ENCODE measurements at places on chromosomes 5 and 9.

DNA sequence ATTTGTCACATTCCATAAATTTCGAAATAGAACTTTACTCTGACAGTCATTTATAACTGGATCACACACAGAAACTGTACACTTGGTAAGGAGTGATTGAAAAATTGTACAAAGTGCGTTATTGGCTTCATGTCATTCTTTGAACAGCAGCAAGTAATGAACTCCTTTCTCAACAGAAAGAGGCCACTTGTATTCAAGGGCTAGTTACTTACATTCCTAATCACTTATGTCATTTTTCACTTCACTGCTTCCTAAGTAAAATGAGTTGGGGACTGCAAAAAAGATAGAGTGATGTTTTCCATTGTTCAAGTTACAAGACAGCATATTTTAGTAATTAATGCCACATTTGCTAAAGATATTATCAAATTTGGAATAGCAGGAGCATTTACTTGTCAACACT is 893.2 kb downstream of the DTWD2 start:
- DNase-seq = no peak

GRCh38 chr5:15887093-15887492 is 292.5 kb downstream of the MARCHF11 start:
- no peak for DNase-seq

GRCh38 chr9:90546200-90546599 is 96.4 kb downstream of the DIRAS2 start:
- DNase-seq = no peak

DNA sequence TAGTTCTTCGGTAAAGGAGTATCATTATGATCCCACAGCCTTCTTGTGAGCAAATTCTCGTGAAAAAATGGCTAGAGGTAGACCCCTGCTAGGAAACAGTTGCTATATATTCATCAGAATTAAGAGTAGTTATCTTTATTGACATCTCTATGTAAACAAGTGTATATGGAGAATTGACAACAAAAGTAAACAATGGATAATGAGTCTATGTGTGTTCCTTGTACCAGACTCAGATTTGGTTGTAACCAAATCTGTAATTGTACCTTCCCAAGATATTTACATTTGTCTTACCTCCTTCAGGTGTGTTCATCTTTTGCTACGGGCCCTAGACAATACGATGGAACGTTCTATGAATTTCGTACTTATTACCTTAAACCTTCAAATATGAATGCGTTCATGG is 2.1 kb downstream of the NIPSNAP3B start:
- no peak for DNase-seq

GRCh38 chr9:125694478-125694877 is 12.5 kb downstream of the MAPKAP1 start:
- DNase-seq = no peak

DNA sequence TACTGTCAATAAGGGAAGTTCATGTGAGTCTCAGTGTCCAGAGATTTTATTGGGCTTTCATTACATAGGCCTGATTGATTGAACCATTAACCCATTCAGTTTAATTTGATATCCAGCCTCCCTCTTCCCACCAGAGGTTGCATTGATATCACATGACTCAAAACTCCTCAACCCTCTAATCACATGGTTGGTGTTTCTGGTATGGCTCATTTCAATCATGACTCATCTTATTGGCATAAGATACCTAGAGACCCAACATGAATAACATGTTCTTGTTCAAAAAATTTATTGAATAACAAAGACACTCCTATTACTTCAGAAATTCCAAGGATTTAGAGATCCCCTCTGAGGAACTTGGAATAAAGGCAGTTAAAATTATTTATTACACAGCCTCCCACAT is 982.2 kb downstream of the TLE1 start:
- no peak for DNase-seq

- DNase-seq = no peak
Measured at GRCh38 chr9:94867842-94868312, 141.4 kb downstream of the AOPEP start.

- DNase-seq = peak; percentile 16
Measured at GRCh38 chr5:72244862-72245371, 75.1 kb downstream of the MRPS27 start.

- DNase-seq = no peak
Measured at GRCh38 chr9:87455407-87455806, 42.3 kb upstream of the DAPK1 start.

DNA sequence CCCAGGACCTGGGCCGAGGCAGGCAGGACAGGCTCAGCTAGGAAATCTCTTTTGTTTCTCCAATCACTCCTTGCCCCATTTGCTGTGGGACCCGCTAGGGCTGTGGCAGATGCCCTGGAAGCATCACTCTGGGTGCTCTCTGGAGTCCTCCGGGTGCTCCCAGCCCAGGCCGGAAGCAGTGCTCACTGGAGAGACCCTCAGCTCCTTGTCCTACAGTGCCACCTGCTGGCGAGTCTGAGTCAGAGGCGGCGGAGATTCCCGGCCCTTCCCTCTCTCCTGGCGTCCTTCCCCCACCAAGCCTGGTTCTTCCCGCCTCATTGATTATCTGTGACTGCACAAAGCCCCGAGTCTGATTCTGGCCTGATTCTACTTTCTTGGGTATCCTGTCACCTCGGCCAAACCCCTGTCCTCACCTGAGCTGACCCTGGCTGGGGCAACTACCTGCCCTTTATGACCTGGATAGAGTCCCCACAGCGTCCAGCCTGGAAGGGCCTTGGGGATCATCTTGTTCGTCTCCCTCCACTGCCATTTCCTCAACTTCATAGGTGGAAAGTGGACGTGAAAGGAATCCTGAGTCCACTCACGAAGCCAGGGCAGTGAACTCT is 7.3 kb upstream of the BARHL1 start:
- DNase-seq = peak; percentile 80

- DNase-seq = peak; percentile 77
Measured at GRCh38 chr9:93184432-93185265, 710 bp downstream of the WNK2 start.

DNA sequence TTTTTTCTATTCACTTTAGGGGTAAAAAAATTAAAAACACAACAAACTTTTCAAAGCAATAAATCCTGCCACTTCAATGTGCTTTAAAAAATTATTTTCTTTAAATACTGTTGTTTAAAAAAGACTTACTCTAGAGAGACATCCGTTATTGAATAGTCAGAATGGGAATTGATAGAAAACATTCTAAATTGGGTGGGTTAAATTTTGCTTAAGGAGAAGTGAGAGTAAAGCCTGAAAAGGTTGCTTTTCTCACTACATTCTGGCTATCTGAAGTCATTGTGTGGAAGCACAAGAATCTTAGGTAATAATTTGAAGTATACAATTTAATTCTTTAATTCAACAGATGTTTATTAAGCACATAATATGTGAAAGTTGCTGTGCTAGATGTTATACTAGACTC is 509.3 kb downstream of the NR2F1-AS1 start:
- no peak for DNase-seq

GRCh38 chr5:150694612-150695011 is 6.2 kb downstream of the RBM22 start:
- DNase-seq = no peak

DNA sequence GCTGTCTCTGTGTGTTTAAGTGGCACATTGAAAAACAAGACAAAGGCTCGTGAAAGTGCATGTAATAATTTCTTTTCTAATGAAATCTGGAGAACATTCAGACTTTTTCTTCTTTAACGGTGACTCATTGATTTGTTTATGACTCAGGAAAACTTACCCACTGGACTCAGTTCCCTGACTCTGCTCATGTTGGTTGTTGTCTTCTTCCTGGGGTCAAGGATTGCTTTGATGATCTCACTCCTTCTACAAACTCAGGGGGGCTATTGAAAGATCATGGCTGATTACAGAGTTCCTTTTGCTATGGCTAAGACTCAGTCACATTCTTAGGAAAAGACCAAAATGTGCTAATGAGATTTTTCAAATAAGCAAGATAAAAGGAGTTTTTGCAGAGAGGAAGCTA is 141.1 kb upstream of the DAP start:
- DNase-seq = no peak

All from GM20000 (cell line).